ENCODE measurements at places on chromosomes 4 and X. TPM values are rescaled to one million over a fixed set of nuclear protein-coding genes. Genes with fewer than 3 reads are reported as not detected.

The SORCS2 gene
- 3.3 TPM for total RNA-seq

The ETDB gene
- total RNA-seq: not detected

The STATH gene
- total RNA-seq: not detected

The TMPRSS11E gene
- 0.05 TPM for total RNA-seq

The QRFPR gene
- not detected for total RNA-seq

The PRAF2 gene
- total RNA-seq: 19.3 TPM
